Liver (tissue), 10 donors: ENCODE measurements at places on chromosomes 13 and 19.

DNA sequence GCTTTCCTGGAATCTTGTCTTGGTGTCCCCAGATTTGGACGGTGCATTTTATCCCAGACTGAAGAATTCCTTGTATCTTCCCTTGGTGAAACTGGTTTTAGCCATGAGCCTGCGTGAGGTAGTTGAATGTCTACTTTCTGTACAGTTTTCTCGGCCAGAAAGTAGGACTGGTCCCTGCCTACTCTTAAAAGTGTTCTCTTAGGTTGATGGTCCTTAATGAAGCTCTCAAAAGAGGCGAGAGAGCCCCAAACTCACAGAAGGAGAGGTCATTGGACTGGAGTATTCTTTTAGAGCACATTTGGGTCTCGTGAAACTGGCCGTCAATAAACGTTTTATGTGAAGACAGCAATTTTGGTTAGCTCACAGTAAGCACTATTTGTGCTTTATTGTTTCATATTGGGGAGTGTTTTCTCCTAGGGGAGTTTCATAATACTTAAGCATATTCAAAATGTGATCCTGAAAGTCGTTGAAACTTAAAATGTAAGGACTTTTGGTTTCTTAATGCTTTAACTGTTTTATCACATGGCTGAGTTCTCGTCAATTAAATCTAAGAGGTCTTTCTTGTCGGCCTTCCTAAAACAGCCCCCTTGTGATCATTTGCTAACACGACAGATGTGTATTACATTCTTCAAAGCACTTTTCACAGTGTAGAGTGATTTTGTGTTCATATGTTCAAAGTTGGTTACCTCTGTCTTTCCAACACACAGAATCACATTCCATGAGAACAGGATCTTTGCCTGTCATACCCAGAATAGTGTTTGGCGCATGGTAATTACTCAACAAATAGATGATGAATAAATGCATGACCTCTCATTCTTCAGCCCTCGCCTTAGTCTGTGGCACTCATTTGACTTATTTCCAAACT lies 889 bp downstream of the GTF2F2 start:
- DNase-seq = no peak

GRCh38 chr19:55778331-55778730 lies 9.4 kb downstream of the RFPL4AL1 start:
- DNase-seq = no peak

DNA sequence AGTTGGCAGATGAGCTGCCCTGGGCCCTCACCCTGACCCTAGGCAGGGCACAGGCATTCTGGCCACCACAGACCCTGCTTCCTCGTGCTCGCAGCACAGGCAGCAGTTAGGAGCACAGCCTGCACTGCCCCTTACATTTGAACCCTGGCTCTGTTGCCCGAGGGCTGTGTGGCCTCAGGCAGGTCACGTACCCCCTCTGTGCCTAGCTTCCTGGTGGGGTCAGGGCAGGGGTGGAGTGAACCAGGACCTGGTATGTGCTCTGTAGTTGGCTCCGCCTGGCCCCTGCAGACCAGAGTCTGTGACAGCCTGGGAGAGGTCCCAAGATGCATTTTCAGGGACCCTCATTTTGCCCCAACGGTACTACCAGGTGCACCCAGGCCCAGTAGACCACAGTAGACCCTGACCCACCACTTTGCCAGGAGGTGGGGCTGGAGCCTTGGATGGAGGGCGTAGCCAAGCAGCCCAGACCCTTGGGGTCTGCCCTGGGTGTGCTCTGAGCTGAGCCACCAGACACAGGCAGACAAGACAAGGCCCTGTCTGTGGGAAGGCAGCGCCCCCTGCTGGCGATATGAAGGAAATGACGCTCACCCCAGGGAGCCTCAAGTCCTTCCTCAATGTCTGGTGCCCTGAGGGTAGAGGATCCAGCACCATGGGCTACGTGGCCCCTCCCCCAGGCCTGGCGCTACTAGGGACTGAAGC lies 9.1 kb downstream of the LYL1 start:
- DNase-seq = peak; percentile 88

- no peak for DNase-seq
These were observed 154.0 kb upstream of the TSC22D1 start for GRCh38 chr13:44730099-44730498.

GRCh38 chr13:38753878-38754277 lies 67.0 kb downstream of the FREM2 start:
- DNase-seq = no peak

DNA sequence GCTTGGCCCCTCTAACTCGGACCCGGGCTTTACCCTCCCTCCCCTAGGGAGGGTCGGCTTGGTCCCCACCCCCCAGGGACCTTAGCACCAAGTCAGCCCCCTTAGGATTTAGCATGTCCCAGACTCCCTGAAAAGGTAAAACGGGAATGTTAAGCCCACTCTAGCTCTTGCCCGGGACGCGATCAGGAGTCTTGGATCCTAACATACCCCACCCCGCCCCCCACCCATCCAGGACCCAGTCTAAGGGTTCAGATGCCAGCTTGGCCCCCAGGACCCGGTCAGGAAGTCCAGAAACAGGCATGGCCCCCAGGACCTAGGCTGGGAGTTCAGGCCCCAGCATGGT lies 437 bp downstream of the EPOR start:
- no peak for DNase-seq

DNA sequence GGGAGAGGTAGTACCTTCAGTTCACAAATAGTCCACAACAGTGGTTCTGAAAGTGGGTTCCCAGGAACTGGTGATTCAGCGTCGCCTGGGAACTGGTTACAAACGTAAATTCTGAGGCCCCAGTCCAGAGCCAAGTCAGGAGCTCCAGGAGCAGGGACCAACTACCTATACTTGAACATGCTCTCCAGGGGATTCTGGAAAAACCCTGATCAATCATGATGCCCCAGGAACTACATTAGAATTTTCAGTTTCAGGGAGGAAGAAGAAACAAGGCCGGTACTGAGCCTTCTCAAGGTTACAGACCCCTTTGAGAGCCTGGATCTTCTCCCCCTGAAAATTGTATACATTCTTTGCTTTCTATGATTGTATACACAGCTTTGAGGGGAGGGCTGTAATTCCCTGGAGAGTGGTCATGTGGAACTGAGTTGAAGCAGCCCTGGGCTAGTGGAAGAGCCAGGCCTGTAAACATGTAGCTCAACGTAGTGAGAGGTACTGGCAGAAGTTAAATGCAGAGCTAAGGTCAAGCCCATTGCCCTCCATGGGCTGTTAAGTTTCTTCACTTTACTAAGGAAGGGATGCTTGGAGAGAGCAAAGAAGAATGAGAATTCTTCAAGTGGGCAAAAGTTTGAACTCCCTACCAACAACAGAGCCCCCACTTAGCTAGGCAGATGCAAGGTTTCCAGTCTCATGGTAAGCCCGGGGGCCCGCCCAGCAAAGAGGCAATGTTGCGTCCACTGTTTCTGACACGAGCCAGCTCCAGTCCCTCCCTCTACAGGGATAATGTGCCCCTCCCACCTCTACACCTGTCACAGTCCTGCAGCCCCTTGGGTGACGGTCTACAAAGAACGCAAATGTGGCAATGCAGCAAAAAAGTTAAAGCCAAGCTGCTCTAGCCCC lies 17.0 kb downstream of the DOCK9 start:
- no peak for DNase-seq

GRCh38 chr13:99373436-99373835 lies 66.2 kb upstream of the GPR183 start:
- no peak for DNase-seq

DNA sequence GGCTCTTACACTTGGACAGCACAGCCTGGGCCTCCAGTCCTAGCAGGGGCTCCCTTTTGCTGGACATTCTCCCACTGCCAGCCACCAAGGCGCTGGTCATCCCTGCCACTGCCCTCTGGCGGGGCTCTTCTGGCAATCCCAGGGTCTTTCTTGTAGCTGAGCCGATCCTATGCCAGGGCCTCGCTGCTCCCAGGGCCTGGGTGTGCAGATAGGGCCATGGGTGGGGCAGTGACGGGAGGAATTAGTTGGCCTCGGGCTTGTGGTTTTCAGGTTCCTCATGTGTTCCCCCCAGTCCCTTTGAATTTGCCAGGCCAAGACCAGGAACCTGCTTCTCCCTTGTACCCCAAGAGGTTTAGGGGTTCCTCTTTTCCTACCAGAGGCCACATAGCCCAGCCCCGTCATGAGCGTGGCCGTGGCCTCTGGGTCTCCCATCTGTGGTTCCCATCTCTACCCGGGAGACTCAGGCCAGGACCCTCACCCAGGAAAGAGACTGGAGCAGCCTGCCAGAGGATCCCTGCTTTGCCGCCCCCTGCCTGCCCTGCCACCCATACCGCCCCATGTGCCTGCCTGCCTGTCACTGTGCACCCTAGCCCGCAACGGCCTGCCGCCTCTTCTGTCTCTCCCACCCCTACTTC lies 26.2 kb downstream of the TMED1 start:
- DNase-seq = peak; percentile 77
